ENCODE measurements at places on chromosomes 5 and 9.

DNA sequence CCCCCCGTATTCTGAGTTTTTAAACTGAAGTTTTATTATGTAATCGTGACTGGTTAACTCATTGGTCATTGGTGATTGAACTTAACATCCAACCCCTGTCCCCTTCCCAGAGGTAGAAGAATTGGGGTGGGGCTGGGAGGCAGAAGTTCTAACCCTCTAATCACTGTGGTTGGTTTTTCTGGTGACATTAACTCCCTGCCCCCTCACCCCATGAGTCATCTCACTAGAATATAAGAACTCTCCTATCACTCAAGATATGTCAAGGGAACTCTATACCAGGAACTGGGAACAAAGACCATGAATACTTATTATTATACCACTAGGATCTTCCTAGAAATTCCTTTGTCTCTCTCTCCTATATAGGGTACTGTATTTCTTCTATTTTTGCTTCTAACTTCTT, 52.3 kb upstream of the CAVIN4 start:
- DNase-seq = no peak

GRCh38 chr5:141521244-141521781, 32.4 kb downstream of the PCDHGC5 start:
- DNase-seq = peak; percentile 5

- DNase-seq = no peak
Observed at GRCh38 chr5:9284781-9285307, 261.0 kb downstream of the SEMA5A start.

DNA sequence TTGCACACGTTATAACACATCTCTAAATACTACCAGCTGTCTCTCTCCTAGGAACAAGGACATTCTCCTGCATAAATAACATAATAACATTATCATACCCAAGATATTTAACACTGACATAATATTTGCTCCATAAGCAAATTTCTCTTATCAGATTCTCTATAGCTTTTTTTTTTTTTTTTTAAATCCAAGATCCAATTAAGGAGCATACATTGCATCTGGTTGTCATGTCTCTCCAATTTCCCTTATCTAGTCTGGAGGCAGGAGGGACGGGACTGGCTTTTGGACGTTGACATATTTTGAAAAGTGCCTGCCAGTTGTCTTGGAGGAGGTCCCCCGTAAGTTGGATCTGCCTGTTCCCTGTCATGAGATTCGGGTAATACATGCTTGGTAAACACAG, 76.6 kb downstream of the RAPGEF1 start:
- DNase-seq = no peak

DNA sequence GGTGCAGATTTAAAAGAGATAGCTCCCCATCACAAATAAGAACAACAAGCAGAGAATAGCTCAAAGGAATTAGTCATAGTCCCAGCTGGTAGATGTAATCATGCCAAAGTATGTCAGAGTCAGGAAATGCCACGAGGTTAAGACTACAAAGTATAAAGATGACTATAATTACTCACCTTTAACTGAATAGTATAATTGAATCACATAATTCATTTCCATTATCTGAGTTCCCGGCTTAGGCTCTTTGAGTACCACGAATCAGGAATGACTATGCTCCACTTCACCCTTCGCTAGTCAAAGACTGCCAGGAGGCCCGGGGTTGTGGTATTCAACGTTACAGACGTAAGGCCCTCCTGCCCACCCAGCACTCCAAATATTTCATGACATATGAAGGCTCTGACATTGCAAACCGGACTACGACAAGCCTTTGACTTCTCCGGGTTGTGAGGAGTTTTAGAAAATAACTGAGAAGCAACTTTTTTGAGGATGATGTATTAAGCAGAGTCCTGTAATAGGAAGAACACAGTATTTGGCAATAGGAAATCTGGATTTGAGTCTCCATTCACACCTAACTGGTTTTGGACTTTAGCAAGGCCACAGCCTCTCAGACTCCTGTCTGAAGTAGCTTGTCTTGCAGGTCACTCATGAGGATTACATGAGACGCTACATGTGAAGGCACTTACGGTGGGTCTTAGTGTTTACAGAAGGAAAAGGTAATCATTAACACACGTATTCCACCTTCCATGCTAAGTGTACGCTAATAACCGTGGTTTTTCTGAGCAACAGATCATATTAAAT, 64.6 kb downstream of the ENC1 start:
- no peak for DNase-seq

DNA sequence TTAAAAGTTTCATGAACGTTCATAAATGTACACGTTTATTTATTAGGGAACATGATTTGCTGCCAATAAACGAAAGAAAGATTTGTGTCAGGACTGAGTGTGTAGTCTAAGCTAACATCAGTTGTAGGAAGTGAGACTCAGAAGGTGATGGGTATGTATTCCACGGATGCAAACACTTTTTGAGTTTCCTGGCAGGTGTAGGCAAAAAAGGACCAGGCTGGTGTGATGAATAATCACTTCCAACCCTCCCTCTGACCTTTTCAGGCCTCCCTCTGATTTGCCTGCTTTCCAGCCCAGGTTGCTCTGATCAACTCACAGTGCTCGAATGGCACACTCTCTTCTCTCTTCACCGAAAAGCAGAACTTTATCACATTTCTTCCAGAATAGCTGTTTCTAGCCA, 51.8 kb downstream of the BASP1 start:
- DNase-seq = no peak

DNA sequence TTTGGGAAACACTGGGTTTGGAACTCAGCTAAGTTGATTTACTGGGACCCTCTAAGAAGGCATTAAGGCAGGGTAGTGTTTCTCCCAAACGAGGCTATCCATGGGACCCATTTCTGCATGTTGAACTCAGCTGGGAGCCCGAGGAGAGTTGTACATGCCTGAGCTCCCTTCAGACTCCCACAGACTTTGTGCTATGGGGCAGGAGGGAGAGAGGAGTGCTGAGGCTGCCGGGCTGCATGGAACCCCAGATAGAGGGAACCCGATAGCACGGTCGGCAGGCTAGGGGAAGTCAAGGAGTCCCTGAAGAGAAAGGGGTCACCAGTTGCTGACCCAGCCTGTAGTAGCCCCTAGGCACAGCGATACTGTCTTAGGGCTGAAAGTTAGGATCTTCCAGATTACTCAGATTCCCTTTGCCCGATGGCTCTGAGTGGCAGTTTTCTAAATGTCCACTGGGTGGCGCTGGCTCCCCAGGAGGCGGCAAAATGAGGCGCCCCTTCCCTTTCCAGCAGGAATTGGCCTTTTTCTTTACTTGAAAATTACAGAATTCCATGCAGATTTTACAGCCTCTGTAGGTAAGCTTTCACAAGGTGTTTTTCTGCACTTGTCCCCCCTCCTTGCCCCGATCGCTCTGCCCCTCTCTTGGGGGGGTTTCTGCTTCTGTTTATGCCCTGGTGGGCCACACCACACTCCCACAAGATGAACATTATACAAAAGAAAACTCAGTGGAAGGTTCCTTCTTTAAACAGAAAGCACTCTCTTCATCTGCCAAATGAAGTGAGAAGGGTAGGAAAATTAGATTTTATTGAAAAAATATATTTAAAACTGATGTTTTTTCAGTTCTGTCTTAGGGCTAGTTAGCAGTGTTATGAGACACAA, 17.8 kb downstream of the NANS start:
- DNase-seq = no peak

GRCh38 chr5:52767217-52767743, 20.4 kb upstream of the ITGA1 start:
- DNase-seq = no peak

GRCh38 chr5:162068412-162068811, 839 bp downstream of the GABRG2 start:
- DNase-seq = no peak

Data from DMS153 (cell line).